ENCODE measurements at places on chromosomes 5 and 9. TPM values are rescaled to one million over a fixed set of nuclear protein-coding genes. Genes with fewer than 3 reads are reported as not detected.

CNTLN gene
- not detected for total RNA-seq

TEX48 gene
- not detected for total RNA-seq

TIMD4 gene
- total RNA-seq, result 2.9 TPM

WDR36 gene
- total RNA-seq, result 49.5 TPM

CRHBP gene
- total RNA-seq, result not detected

FOXD4L3 gene
- 0.11 TPM for total RNA-seq

KCTD16 gene
- 0.19 TPM for total RNA-seq

SV2C gene
- 1.1 TPM for total RNA-seq

F12 gene
- 7.1 TPM for total RNA-seq

DNAH5 gene
- under 0.01 TPM for total RNA-seq

LRRC19 gene
- total RNA-seq, result not detected

PCDHB5 gene
- not detected for total RNA-seq

DNA sequence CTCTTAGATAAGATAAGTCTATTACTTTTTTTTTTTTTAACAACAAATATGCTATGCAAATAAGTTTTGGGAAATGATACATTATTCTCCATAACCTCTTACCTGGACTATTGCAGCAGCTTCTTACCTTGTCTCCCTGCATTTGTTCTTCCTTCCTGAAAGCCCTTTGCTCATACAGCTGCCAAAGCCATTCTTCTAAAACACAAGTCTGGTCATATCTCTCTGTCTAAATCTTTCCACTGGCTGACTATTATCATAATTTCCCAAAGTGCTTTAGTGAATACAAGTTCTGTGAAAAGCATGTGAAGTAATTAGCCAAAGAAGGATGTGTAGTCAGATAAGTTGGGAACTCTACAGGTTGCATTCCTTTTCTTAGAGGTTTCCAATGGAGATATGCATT, 115.4 kb upstream of the CNTLN start:
- no peak for DNase-seq

GRCh38 chr5:141883184-141883891, 5.1 kb upstream of the PCDH1 start:
- no peak for DNase-seq

- DNase-seq, result no peak
Observed at GRCh38 chr5:178429156-178429468, 161.1 kb downstream of the COL23A1 start.

DNA sequence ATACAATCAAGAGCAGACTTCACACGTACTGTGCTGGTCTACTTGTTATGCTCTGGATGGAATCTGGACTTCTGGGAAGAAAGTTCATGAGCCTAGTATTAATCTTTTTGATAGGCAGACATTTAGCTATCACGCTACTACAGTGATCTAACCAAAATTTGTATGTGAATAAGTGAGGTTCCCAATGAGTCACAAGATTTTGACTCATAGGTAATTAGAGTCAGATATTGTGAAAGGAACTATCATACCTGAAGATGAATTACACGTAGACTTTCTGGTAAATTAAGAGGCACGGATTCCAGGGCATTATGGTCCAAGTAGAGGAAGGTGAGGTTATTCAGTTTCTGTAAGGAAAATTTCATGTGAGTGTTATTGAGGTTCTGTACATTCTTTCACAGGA, 18.4 kb downstream of the OGN start:
- no peak for DNase-seq

GRCh38 chr9:99050292-99050911, 54.5 kb upstream of the TGFBR1 start:
- DNase-seq, result no peak

DNA sequence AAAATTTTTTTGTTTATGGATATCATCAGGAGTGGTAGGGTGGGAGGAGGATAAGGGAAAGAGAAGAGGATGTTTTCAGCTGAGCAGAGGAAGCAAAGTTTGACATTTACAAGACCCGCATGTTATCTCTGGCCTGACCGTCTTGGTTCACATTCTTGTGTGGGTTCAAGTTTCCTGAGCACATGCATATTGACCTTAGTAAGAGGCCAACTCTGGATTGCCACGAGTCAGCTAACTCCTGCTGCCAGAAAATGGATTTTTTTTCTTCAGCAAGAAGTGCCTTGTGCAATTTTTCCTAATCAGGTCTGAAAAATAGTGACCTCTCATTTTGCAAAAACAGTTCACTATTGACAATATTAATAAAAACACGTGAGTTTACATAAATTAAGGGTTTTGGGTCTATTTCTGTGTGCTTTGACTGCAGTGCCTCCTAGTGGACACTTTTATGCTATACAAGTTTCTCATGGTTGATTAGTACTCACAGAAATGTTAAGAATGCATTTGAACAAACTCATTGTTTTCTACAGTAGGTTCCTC, 27.1 kb upstream of the BASP1 start:
- DNase-seq, result no peak

GRCh38 chr9:12773562-12773961, 1.3 kb upstream of the LURAP1L start:
- no peak for DNase-seq

- DNase-seq, result no peak
Observed at GRCh38 chr9:127982912-127983311, 2.1 kb upstream of the EEIG1 start.

DNA sequence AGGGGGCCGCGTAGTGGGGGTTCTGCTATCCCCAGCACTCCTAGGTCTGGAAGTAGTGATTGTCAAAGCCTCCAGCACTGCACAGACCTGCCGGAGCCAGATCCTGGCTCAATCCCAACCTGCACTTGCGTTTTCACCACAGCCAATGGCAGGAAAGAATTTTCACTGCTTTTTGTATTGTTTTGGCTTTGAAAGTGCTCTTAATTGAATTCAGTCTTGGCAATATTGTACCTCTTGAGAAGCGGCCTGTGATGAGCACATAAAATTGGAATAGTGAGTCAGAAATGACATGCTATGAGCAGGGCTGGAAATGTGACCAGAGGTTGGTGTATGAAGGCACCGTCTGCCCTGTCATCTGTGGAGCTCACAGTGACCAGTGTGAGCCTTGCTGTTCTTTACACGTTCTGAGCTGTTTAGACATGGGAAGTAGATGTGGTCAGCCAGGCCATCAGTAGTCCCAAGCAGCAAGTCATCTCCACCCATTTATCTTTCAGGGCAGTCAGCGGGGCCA, 41.5 kb downstream of the SECISBP2 start:
- DNase-seq, result no peak

DNA sequence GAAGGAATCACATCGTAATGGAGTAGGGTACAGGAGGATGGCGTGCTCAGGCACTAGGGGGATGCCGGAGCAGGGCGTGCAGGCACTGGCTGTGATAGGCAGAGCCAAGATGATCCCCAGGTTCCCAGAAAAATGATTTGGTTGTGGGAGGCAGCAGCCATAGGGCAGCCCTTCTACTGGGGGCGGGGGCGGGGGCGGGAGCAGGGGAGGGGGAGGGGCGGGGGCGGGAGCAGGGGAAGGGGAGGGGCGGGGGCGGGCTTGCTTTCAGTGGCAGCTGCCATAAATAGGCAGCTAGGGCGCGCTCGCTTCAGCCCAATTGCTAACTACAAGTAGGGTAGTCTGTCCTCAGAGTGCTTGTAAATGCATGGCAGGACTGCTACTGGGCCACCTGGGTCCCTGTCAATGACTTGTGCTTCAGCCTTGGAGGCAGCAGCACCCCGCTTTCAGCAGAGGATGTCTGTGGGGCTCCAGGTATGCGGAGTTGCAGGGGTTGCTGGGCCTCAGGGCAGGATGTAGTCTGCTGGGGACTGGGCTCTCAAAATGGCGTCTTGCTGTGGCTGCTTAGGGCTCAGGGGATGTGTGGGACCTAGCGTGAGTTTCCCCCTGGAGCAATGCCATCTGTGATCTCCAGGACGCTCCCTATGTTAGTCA, 354.3 kb downstream of the RAB3C start:
- DNase-seq, result no peak

- DNase-seq, result peak; percentile 92
Observed at GRCh38 chr9:94860678-94861588, 134.4 kb downstream of the AOPEP start.

GRCh38 chr9:32351845-32352244, 32.6 kb upstream of the ACO1 start:
- no peak for DNase-seq

DNA sequence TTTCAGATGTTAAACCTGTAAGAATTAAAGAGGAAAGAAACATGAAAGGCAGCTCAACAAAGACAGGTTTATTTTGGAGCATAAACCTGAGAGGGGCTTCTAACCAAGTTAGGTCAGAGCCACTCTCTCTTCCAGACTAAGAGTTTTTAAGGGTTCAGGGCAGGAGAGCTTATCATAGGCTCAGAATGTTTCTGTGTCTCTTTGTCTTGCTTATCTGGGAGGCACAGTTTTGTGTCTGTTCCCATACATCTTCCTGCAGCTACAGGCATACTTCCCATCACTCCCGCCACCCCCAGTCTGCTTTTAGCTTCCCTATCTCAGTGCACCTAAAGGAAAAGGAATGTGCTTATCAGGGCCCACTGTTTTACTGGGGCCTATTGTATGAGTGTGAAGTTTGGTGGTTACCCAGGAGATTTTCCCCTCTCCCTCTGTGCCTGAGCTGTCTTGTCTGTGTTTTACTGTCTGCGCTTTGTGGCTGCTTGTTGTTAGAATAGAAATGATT, 21.9 kb downstream of the CD14 start:
- DNase-seq, result no peak

DNA sequence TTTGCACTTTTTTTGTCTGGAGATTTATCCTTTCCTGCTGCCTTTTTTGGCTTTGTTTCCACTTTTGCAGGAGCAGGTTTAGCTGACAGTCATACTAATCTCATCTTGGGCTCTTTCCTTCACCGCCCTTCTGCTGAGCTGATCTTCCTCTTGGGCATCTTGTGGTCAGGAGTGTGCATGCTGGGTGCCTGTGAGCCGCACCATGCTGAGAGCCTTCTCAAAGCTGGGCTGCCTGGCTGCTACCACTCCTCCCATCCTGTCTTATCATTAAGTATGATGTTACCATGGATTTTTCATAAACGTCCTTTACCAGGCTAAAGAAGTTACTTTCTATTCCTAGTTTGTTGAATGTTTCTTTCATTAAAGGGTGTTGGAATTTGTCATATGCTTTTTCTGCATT, 49.5 kb upstream of the MCCC2 start:
- DNase-seq, result no peak

DNA sequence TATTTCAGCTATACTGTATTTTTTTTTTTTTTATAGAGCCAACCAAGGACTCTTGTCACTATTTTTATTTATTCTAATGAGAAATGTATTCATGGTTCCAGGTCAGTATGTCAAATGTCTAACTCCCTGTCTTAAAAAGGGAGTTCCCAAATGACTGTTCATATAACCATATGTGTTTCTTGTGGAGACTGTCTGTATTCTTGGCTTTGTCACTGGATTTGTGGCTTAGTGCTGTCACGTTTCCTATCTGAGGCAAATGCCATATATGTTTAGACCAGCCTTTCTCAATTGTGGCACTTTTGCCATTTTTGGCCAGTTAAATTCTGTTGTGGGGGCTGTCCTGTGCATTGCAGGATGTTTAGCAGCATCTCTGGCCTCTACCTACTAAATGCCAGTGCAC, 3.1 kb downstream of the GCNT1 start:
- no peak for DNase-seq

DNA sequence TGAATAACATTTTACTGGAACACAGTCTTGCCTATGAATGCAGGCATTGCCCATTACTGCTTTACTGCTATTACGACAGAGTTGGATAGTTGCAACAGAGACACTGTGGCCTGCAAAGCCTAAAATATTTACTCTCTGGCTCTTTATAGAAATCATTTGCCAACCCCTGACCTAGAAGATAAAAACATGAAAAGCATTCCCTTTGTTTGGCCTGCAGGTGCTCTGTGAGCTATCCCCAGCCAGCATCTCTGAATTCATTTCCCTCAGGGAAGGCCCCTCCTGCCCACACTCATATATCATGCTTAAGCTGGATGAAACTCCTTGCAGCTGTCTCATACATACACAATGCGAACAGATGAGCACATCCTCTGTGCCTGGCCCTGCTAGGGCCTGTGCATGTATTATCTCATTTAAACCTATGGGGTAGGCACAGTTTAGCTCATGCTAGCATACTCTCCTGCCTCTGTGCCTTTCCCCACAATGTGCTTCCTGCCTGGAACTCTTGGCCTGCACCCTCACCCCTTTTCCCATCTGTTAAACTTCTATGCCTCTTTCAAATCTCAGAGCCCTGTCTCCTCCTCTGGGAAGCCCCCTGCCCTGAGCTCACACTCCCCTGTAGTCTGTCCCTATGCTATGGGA, 193.1 kb downstream of the PAX5 start:
- no peak for DNase-seq

GRCh38 chr5:31355337-31355736, 161.9 kb downstream of the CDH6 start:
- DNase-seq, result no peak

GRCh38 chr5:26553079-26553478, 485.3 kb downstream of the CDH9 start:
- no peak for DNase-seq

- peak; percentile 19 for DNase-seq
Observed at GRCh38 chr5:67246108-67246507, 49.5 kb upstream of the CD180 start.

- no peak for DNase-seq
Observed at GRCh38 chr5:15786326-15786725, 286.3 kb downstream of the FBXL7 start.

- DNase-seq, result no peak
Observed at GRCh38 chr9:89940625-89941024, 335.8 kb downstream of the GADD45G start.

DNA sequence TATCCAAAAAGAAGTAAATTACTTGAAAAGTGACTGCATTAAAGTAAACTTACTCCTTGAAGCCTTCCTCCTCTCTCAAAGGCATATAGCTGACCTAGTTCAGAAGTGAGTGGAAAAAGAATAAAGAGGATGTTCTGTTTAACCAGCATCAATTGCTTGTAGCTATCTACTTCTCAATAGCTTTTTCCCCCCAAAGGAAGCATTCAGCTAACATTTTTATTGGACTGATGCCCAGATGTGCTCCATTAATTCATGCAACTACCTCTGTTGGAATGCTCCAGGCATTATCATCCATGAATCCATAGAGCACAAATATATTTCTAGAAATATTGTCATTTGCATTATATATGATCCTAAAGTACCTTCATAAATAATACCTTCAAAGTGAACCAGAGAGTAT, 132.8 kb downstream of the RASEF start:
- no peak for DNase-seq

DNA sequence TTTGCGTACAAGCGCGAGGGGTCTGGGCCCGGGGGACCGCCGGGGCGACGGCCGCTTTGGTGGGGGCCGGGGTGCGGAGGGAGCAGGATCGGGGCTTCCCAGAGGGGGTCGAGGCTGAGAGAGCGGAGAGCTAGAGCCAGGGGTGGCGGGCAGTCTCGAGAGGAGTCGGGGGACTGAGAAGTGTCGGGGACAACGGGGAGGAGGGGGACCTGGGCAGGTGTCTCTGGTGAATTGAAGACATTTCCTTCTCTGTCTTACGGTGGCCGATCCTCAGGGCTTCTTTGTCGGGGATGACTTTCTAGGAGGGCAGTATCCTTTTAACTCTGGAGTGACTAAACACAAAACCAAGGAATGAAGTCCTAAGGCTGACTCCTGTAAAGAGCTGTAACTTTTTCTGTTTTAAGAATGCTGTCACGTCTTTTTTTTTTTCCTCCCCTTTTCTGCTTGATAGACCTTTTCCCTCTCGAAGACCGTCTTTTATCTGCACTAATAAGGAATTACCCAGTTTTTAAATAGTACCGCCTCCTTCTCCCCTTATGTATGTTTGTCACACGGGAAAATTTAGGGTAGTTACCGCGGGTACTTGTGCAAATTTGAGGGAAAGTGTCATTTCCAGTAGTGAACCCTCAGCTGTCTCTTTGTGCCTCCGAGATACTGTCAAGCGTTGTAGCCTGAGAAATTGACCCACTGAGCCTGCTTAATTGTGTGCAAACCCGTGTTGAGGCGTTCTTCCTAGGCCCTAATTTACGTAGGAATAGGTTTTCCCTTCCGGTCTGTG, 822 bp downstream of the DENND4C start:
- no peak for DNase-seq
